ENCODE measurements at places on chromosomes 5 and 9. TPM values are rescaled to one million over a fixed set of nuclear protein-coding genes. Genes with fewer than 3 reads are reported as not detected.

The GPR150 gene
- 0.93 TPM for total RNA-seq

The C9orf152 gene
- not detected for total RNA-seq

The SPATA31C1 gene
- not detected for total RNA-seq

The FBLL1 gene
- 2.0 TPM for total RNA-seq

The SLC6A7 gene
- total RNA-seq = not detected

The BARHL1 gene
- not detected for total RNA-seq

The PELO gene
- 20.0 TPM for total RNA-seq

The GRXCR2 gene
- total RNA-seq = not detected

The WDR38 gene
- not detected for total RNA-seq

The PTPN3 gene
- total RNA-seq = 13.4 TPM

The MAPK9 gene
- total RNA-seq = 26.4 TPM

The GGTA1 gene
- total RNA-seq = not detected

The FREM1 gene
- under 0.01 TPM for total RNA-seq

The PSAT1 gene
- total RNA-seq = 98.2 TPM

All from melanocyte of skin (primary cell).